NCI-H774 (cell line): ENCODE measurements at places on chromosomes 6 and 20.

GRCh38 chr6:150993253-150993652, 127.8 kb downstream of the MTHFD1L start:
- DNase-seq = no peak

- no peak for DNase-seq
These were observed 24.5 kb downstream of the MAP3K5 start for GRCh38 chr6:136767570-136768309.

- DNase-seq = peak; percentile 78
These were observed 9.6 kb downstream of the HRH3 start for GRCh38 chr20:62210496-62210855.

DNA sequence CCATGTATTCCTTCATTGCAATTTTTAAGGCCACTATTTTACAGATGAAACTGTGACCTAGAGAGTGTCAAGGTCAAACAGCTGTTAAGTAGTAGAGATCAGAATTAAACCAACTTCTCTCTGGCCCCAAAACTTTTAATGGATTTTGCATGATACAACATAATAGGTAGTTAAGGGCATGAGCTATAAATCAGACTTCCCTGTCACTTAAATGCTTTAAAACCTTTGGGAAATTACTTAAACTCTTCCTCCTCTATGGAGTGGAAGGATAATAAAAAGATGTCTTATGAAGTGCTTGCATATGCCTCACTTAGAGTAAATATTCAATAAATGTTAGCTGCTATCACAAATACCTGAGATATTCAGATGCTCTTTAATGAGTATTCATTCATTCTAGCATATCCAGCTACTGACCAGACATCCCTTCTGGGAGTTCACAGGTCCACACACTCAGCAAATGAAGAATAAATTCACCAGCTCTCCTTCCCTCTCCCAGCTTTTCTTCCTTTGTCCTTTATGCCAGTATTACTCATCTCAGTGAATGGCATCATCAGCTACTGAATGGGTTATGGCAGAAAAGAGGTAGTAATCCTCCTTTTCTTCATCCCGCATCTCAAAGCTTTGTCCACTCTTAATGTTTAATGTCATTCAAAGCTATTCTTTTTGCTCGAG, 36.2 kb downstream of the EYA4 start:
- DNase-seq = no peak

DNA sequence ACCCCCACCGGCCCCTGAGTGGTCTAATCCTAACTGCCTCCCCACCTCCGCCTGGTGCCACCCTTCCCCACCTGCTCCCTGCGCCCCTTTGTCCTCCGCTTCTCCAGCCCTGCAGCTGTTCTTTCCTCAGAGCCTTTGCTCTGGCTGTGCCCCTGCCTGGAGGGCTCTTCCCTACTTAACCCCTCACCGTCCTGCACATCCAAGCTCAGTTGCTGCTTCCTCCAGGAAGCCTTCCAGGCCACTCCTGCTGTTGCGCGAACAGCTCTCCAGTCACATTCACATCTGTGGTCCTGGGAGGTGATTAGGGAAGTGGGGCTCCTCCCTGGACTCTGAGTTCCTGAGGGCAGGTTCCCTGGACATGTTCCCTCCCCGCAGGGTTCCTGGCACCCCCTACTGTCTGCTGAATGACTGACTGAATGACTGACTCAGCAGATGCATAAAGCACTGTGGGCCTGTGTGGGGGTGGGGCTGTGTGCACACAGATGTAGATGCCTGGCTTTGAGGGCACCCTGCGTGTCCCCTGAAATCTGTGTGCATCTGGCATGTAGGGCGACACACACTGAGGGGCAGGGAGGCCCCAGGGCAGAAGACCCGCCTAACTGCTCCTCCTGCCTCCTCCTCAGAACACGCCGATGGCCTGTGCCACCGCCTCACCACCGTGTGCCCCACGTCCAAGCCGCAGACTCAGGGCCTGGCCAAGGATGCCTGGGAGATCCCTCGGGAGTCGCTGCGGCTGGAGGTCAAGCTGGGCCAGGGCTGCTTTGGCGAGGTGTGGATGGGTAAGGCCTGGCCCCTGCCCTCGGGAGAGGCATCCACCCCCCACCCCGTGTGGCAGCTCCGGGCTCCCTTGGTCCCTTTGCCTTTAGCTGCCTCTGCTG, 51.4 kb downstream of the SRC start:
- DNase-seq = no peak

DNA sequence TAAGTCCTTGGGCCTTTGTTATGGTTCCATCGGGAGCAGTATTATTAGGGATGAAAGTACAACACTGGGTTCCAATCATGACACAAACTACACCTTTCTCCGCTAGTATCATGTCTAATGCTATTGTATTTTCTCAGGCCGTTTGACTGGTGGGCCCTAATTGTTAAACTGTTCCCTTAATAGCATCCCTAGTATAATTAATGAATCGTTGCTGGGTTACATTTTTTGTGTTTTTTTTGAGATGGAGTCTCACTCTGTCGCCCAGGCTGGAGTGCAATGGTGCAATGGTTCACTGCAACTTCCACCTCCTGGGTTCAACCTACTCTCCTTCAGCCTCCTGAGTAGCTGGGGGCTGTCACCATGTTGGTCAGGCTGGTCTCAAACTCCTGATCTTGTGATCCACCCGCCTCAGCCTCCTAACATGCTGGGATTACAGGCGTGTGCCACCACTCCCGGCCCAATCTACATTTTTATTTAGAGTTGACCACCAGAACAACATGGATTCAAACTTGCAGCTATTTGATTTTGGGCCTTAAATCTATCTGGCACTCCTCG, 4.1 kb upstream of the ZNFX1 start:
- no peak for DNase-seq

DNA sequence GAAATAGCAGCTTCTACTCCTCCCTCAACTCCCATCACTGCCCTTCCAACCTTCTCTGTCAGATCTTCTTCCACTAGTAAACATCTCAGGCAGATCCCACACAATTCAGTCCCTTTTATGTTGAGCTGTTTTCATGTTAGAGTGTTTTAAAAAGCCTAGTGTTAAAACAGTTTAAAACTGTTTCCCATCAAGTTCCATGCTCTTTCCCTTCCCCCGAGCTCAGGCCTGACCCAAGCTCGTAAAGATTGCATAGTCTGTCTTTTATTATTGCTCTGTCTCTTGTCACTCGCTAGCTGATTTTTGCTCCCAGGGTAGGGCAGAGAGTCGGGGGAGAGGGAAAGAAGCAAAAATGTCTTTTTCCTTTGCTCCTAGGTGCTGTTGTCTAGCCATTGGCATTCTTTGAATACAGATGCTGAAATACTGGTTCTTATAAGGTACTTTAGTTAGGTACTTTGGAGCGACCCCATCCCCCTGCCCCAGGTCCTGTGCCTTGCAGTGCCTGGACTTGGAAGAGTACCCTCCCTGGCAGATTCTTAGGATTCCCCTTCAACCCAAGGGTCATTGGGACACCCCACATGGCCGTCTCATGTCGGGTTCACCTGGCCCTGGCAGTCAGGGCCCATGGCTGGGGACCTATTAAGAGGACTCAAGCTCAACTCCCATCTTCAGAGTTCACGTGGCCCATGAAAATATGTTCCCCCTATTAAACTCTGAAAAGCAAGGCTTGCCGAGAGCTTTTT, 101.2 kb upstream of the ARMC2 start:
- no peak for DNase-seq

DNA sequence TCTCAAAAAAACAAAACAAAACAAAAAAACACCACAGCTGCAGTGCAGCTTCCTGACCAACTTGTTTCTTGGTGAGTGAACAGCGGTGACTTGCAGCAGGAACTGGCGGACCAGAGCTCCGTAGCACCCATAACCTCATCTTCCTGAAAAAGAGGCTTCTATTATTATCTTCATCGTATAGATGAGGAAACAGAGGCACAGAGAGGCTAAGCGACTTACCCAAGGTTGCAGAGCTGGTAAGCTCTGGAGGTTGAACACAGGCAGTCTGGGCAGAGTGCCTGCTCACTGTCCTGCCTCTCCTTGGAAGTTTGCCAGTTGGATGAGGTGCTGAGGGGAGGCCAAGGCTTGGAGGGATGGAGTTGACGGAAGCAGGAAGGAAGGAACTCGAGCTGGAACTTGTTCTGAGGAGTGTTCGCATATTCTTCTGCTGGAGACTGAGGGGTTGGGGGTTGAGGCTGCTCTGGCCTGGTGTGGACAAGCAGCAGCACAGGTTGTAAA, 47.9 kb upstream of the CCDC167 start:
- no peak for DNase-seq

DNA sequence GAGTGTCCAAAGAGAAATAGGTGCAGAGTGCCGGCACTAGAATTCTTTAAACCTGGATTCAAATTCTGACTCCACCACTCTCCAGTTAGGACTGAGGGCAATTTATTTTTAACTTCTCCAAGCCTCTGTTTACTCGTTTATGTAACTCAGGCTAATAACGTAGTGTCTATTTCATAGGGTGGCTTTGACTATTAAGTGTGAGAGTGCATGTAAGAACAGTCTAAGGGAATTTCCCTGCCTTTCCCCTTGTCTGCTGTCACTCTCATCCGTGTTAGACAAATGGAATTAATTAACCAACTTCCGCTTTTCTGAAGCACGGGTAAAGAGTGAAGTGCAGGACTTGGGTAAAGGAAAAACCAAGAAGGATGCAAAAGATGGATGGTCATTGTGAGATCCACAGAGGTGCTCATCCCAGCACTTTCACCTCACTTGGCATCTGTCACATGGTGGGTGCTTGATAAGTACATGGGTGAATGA, 4.1 kb upstream of the ZKSCAN8 start:
- no peak for DNase-seq

- DNase-seq = no peak
These were observed 3.0 kb downstream of the SYNDIG1 start for GRCh38 chr20:24472426-24472825.

- DNase-seq = peak; percentile 23
These were observed at the start of gene CRIP3 for GRCh38 chr6:43308101-43308989. Gene CRIP3, minus strand, starts transcription at chr6:43308826. Its CDS starts 34 bp downstream, at chr6:43308792.

GRCh38 chr6:118511930-118512715, 36.0 kb upstream of the PLN start:
- DNase-seq = no peak

- no peak for DNase-seq
These were observed 24.8 kb downstream of the LYRM2 start for GRCh38 chr6:89613790-89614189.

GRCh38 chr6:42007286-42008137, 42.8 kb upstream of the TAF8 start:
- DNase-seq = no peak

- no peak for DNase-seq
These were observed 230.1 kb upstream of the SUPT3H start for GRCh38 chr6:45607798-45608197.

DNA sequence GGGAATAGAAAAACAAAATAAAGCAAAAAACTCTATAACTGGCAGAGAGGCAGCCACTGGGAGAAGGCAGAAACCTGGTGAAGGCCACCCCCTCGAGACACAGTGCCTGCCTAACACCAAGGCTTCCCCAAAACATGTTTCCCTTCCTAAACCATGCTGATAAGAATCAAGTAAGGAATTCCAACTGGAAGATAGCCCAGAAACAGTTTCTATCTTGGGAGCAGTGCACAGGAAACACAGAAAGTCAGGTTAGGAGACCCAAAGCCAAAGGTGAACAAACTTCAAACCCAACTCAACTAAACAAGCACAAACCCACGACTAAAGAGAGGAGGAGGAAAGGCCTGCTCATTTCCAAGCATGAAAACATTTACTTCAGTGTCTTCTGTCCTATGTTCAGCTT, 433.7 kb upstream of the RGS17 start:
- DNase-seq = no peak

DNA sequence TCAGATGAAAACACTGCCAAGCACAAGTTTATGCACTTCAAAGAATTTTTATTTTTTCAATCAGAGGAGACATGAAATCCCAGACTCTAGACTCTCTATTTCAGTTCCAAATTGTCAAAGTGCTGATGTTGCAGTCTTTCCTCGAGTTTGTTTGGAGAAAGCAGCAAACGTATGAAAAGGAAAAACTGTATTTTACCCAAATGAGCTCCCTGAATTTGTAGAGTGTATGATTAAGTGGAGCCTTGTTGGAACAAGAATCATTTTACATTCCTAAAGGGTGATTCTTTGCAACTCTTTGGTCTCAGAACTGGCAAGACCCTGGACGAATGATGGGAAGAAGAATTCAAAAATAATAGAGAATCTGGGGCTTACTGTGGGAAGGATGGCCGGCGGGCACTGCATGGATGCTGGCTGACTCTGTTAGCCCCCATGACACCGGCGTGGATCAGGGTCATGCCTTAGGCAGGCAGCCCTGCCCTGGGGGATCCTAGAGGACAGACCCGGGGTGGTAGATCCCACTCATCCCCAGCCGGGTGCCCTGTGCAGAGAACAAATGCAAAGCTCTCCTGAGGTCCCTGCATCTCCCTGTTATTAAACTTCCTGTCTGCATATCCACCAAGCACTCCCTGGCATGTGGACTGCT, 207.4 kb downstream of the FNDC1 start:
- DNase-seq = no peak

GRCh38 chr6:56863366-56863765, 91.5 kb upstream of the BEND6 start:
- no peak for DNase-seq

DNA sequence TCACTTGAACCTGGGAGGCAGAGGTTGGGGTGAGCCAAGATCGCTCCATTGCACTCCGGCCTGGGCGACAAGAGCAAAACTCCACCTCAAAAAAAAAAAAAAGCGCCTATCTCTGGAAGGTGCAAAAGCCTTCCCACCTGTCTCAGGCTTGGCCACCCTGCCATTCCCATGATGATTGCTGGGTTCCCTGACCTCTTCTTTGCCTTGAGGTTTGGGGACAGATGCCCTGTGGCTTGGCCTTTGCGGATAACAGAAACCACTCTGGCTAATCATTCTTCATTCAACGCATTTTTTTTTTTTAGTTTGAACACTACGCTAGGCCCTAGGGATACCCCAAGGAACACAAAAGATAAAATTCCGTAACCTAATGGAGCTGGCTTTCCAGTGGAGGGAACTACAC, 6.8 kb upstream of the HMGA1 start:
- no peak for DNase-seq

GRCh38 chr6:156420172-156420993, 356.8 kb upstream of the ARID1B start:
- no peak for DNase-seq

DNA sequence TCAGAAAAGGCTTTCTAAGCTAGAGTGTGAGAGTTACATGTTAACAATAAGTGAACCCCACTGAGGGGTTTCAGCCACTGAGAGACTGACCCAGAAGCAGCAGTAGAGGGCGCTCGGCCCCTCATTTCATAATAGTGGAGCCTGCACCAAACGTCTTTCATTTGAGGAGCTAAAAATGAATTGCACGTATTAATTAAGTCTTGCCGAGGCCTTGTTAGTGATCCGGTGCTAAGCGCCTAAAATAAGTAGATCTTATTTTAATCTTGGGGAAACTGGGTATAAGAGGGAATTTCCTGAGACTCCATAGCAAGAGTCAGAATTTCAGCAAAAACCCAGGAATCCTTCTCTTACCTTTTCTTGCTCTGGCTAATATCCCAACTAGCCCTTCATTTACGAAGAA, 209.7 kb downstream of the FARS2 start:
- peak; percentile 77 for DNase-seq

- DNase-seq = peak; percentile 59
These were observed 21.0 kb downstream of the PIGT start for GRCh38 chr20:45436732-45437485.

DNA sequence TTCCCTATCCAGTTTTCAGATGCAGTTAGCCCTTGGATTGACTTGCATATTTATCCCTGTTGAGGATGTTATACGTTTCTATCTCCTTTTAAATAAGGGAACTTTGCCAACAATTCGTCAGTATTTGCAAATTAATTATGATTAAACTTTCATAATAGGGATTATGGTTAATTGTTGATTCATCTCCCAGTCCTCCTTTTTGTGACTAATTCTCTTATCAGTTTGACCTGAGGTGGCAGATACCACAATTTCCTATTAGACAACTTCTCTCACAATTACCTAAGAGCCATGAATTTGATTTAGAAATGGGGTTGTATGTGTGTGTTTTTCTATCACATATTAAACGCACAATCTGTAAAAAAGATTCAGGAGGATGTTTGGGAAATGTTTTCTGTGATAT, 172.9 kb downstream of the LAMA2 start:
- no peak for DNase-seq
